Fibroblast of lung (primary cell): ENCODE measurements at places on chromosomes 12 and 14. TPM values are rescaled to one million over a fixed set of nuclear protein-coding genes. Genes with fewer than 3 reads are reported as not detected.

Gene SCFD1
- total RNA-seq: 91.9 and 129 TPM in 2 replicates

Gene SERPINA5
- not detected in 2 replicates for total RNA-seq

Gene GLS2
- total RNA-seq: under 0.01 and 0.17 TPM in 2 replicates

Gene SIRT4
- total RNA-seq: 2.3 and 2.5 TPM in 2 replicates

Gene SLC38A4
- total RNA-seq: 1.8 and 6.1 TPM in 2 replicates

Gene RNASE1
- total RNA-seq: not detected in 2 replicates

Gene FZD10
- total RNA-seq: under 0.01 TPM in 1 of 2 replicates, not detected in the other

DNA sequence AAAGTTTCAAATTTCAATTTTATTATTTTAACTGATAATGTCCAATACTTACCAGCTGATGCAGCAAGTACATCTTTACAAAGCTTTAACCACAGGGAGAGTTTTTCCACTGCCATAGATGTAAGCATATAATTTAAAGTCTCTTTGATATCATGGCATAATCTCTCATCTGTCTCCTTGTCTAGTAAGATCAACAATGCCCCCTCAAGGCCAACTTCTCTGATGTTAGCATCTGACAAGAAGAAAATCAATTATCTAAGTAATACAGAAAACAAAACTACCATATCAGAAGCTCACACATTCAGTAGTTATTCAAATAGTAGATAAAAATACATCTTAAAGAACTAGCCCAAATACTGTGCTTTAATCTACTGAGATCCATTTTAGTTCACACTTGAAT, 94.2 kb downstream of the HEATR5A start:
- peak; percentile 16 for DNase-seq

GRCh38 chr12:111705672-111706071, 19.8 kb downstream of the ACAD10 start:
- no peak for DNase-seq

DNA sequence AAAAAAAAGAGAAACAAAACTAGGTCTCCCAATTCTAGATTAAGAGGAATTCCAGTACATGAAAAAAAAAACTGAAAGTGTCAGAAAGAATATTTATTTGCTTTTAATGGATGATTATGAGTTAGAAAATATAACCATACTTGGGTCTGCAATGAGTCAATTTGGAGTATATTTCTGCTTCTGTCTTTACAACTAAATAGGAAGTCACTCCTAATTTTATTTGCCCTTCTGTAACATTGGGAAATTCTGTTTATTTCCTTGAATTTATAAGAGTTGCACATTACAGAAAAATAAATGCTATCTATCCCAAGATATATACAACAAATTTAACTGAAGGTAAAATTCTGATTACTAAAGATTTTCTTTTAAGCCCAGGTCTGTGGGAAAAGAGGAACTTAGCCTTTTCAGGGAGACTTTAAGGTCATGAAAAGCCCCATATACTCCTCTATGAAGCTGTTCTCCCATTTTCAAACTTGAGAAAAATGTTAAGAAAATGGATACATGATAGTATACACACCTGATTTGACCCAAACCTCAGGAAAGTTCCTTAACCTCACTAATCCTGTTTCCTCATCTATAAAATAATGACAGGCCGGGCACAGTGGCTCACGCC, 7.2 kb downstream of the SINHCAF start:
- DNase-seq: no peak

DNA sequence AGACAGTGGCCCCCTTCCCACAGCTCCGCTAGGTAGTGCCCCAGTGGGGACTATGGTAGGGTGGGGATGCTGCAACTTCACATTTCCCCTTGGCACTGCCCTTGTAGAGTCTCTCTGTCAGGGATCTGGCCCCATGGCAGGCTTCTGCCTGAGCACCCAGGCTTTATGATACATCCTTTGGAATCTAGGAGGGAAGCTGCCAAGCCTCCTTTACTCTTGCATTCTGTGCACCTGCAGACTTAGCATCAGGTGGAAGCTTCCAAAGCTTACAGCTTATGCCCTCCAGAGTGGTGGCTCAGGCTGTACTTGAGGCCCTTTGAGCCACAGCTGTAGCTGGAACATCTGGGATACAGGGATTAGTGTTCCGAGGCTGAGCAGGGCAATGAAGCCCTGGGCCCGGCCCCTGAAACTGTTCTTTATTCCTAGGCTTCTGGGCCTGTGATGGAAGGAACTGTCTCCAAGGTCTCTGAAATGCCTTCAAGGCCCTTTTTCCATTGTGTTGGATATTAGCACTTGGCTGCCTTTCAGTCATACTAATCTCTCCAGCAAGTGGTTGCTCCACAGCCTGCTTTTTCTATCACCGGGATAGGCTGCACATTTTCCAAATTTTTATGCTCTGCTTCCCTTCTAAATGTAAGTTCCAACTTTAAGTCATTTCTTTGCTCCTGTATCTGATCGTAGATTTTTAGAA, 22.2 kb upstream of the OR6J1 start:
- DNase-seq: no peak

DNA sequence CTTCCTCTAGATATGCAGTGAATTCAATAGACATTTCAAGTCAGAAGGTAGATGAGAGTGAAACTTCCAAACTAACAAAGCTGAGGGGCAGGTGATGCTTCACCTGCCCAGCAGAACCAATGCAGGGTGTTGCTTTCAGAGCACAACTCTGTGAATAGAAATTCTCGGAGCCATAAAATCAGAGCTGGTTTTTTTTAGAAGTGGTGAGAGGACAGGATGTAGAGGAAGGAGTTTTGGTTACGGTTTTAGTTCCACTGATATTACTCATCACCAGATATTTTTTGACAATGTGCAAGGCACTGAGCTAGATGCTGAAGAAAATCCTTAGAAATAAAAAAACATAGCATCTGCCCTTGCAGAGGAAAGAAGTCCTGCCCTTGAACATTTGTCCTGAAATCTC, 62.2 kb downstream of the BMP4 start:
- DNase-seq: peak; percentile 81

- no peak for DNase-seq
Observed at GRCh38 chr12:28079539-28079938, 107.0 kb upstream of the PTHLH start.

- peak; percentile 84 for DNase-seq
Observed at GRCh38 chr14:55152052-55152753, 23.2 kb downstream of the LGALS3 start.

GRCh38 chr14:104445832-104446381, 133.7 kb upstream of the C14orf180 start:
- DNase-seq: no peak

GRCh38 chr14:91835920-91836843, 31.2 kb downstream of the TC2N start:
- no peak for DNase-seq

- peak; percentile 48 for DNase-seq
Observed at GRCh38 chr12:39441963-39442830, 723 bp downstream of the KIF21A start.

DNA sequence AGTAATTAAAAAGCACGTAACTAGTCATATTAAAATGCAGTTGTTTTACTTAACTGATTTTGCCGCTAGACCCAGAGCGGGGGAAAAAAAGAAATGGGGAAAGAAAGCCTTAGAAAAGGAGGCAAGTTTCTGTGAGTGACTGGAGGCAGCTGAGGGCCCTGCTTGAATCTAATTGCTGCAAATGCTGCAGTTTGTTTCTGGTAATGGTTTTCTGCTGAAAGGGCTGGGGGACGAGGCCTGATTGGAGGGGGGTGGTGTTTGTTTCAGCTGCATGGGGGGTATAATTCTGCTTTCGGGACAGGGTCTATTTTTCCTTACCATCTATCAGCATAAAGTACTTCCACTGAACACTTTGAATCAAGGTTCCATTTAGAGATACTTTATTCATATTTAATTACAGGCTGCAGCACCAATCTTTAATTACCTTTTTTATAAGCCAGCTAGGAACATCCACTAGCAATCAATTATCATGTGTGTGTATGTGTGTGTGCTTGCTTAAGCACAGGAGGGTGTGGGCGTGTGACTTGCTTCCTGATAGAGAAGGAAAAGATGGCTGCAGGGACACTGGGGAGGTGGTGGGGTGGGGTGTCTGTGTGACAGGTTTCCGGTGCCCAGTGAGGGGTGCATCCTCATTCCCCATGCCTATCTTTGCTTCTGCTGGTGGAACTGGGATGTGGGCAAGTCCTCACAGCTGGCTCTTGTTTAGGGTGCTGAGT, 83.4 kb downstream of the ADCK1 start:
- no peak for DNase-seq

DNA sequence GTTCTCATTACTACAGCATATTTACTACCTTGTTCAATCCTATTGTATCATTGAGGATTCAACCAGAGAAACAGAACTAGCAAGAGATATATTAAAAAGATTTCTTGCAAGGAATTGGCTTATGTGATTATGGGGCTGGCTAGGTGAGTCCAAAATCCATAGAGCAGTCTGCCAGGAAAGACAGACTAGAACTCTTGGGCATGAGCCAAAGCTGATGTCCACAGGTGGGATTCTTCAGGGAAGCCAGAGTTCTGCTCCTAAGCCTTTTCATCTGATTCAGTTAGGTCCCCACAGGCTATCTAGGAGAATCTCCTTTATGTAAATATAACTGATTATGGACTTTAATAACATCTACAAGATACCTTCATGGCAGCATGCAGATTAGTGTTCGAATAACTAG, 26.0 kb downstream of the PELI2 start:
- DNase-seq: no peak

DNA sequence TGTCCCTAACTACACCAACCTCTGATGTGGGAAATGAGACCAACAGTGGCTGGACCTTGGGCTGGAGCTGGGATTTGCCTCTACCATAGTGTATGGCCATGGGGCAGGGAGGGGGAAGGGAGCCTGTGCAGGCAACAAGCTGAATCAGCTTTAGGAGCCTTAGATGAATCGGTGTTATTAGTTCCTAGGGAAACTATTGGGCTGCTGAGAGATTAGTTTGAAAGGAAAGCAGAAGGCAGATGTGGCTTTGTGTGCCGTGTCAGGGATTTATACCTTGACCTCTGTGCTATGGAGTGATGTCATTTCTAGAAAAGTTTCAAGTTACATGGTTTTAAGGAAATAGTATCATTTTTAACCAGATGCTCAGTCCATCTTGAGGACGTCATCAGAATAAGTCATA, 19.5 kb upstream of the GAS2L3 start:
- DNase-seq: peak; percentile 60

- no peak for DNase-seq
Observed at GRCh38 chr14:46686652-46687051, 35.1 kb upstream of the RPL10L start.

DNA sequence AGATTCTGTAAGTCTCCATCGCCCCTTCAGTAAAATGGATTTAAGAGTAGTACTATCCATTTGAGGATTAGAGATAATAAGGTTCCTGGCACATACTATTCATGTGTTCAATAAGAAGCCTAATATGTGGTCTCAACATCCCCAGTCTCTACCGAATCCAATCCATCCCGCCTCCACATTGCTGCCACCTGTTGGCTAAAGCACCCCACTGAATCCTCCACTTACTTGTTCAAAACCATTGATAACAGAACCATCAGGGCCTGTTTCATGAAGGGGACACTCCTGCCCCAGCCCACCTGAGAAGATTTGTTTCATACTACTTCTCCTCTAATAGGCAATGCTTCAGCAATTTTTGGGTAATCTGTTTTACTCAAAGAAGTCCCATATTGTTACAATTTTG, 147.5 kb downstream of the SLC2A13 start:
- no peak for DNase-seq

DNA sequence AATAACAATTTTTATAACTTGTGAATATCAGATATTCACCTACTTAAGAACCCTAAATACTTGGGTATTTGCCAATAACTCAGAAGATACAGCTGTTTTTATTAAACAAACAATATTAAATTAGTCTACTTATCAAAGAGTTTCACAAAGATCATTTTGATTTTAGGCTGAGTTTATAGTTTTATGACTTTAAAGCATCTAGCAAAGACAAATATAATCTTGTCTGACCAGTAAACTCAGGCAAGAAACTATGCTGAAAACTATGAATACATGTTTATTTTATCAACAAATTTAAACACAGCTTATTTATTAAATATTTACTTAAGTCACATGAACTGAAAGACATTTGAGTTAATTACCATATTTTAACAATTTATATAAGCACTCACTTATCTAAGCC, 18.5 kb upstream of the SERPINA1 start:
- DNase-seq: no peak

- no peak for DNase-seq
Observed at GRCh38 chr14:27223906-27224305, 626.1 kb upstream of the NOVA1 start.

DNA sequence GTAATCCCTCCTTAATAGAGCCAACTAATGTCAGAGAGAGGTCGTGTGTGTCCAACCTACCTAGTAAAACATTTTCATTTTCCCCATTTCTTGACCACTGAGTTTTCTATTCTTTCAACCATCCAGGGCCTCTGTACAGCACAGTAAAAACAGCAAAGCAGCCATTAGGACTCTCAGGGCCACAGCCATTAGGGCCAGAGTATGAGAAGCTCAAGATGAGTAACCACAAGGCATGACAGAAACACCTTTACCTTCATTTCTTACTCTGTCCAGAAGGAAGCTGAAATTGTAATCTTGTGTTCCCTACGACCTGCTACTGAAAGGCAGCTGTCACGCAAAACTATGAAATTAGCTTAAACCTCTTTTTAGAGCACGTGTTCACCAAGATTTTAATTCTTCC, 2.3 kb downstream of the SPPL3 start:
- no peak for DNase-seq

DNA sequence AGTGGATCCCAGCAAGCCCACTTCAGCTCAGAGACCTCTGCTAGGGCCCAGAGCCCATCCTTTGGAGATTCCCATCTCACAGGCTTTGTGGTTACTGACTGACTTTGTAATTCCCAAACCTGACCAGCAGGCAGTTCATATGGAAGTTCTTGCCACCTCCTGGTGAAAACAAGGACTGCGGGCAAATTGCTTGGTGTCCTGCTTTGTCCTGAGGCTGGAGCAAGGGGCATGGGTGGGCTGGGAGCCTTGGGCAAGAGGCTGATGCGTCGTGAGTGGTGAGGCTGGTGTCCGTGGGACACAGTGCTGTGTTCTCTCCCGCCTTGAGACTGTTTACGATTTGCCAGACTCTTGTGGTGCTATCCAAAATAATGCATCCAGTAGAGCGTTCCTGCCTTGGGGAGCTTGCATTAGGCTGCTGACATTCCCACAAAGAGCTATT, 91.0 kb downstream of the LRRC74A start:
- peak; percentile 80 for DNase-seq

DNA sequence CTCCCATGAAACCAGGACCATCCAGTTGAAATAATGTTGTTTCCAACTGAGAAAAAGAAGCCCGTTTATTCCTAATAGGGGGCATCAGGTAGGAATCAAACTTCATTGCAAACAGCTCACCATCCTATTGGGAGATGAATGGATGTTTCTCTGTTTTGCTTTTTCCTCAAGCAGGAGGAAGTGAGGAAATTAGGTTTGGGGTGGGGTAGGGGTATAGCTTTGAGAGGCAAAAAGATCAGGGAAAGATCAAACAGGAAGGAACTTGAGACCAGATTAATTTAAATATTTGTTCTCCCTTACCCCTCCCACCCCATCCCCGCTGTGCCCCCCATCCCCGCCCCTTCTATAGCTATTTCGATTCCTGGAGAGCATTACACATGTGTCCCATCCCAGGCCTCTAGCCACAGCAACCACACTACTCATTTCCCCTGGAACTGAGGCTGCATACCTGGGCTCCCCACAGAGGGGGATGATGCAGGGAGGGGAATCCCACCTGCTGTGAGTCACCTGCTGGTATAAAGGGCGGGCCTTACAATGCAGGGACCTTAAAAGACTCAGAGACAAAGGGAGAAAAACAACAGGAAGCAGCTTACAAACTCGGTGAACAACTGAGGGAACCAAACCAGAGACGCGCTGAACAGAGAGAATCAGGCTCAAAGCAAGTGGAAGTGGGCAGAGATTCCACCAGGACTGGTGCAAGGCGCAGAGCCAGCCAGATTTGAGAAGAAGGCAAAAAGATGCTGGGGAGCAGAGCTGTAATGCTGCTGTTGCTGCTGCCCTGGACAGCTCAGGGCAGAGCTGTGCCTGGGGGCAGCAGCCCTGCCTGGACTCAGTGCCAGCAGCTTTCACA, at the start of gene IL23A:
Gene IL23A, plus strand, starts transcription at position 577 of the 850 bp plus-strand sequence. Its CDS starts 161 bp downstream, at position 738.
- DNase-seq: peak; percentile 69
